ENCODE measurements at places on chromosomes 2 and 18.

- no peak for DNase-seq
Observed at GRCh38 chr2:234823877-234824376, 127.9 kb upstream of the SH3BP4 start.

GRCh38 chr2:176876493-176877103 lies 336.0 kb upstream of the HNRNPA3 start:
- no peak for DNase-seq

- DNase-seq, result peak; percentile 80
Observed at GRCh38 chr18:54127759-54128378, 96.6 kb downstream of the MBD2 start.

GRCh38 chr18:55229682-55230081 lies 270.4 kb upstream of the CCDC68 start:
- no peak for DNase-seq

GRCh38 chr2:3965211-3965610 lies 261.8 kb downstream of the DCDC2C start:
- no peak for DNase-seq

- no peak for DNase-seq
Observed at GRCh38 chr2:30689496-30690125, 117.6 kb downstream of the CAPN13 start.

DNA sequence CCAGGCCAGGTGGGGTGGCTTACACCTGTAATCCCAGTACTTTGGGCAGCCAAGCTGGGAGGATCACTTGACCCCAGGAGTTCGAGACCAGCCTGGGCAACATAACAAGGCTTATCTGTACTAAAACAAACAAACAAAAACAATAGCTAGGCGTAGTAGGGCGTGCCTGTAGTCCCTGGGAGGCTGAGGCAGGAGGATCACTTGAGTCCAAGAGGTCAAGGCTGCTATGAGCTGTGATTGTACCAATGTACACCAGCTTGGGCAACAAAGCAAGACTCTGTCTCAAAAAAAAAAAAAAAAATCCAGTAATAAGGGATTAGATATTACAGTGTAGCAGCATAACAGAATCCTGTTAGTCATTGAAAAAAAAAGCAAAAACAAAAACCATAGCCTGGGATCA lies 223.2 kb upstream of the FOSL2 start:
- DNase-seq, result no peak

DNA sequence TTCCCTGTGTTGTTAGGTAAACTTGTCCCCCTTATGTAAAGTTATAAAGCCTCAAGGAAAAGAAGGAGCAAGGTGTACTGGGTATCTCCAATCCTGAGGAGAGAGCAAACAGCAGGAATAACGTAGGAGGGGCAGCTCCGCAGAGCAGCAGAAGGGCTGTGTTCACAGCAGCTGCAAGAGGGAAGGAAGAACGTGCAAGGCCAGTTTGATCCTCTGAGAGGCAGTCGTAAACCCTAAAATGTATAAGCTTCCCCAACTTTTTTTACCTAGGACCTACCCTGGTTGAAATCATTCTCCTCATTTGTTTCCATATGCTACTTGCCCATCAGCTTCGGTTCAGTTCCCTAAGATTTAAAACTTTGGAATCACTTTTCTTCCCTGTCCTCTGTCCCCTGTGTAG lies 51.9 kb upstream of the MAP3K20 start:
- DNase-seq, result no peak

- peak; percentile 80 for DNase-seq
Observed at GRCh38 chr2:128444121-128444771, 125.6 kb upstream of the HS6ST1 start.

DNA sequence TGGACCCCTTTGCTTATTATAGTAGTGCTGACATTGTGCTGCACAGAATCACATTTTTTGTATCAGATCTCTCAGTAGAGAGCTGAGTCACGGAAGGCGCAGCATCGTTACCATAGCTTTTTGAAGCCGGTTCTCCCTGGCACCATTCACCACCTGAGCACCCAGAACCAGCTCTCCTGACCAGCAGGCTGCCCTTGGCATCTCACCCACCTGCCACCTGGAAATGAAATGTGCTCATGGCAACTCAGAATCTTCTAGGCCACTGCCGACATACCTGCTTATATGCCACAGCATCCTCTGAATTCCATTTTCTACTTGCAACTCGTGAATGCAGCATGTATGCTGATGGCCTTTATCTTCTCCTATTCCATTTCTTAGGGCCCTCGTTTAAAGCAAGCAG lies 62.7 kb downstream of the COA5 start:
- no peak for DNase-seq

GRCh38 chr2:50491541-50492476 lies 540.1 kb downstream of the NRXN1 start:
- peak; percentile 66 for DNase-seq

DNA sequence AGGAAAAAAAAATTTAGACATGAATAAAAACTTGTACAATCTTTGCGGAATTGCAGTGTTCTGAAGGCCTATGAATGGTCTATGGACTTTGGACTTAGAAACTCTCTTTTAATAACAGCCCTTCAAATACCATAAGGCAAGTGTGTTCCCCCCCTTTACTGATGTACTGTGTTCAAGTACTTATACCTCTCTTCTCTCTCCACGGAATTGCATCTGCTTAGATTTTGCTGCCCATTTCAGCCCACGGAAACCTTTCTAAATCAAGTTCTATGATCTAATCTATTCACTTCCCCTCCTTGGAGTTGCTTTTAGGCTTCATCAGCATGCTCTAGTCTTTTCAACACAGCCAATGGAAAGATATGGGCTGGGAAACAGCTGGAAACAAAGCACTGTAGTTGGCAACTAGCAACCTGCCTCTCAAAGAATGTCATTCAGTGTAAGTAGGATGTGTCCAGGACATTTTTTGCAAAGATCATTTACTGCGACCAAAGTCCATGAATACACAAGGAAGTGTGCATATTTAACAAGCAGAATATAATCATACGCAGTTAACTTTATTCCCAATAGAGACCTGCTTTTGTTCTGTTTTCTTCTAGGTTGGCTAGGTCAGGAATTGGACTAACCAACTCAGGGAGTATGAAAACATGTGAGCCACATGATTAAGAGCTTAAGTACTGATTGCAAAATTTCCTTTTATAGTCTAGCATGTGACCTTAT lies 58.0 kb downstream of the SLC40A1 start:
- DNase-seq, result no peak

GRCh38 chr2:13522917-13523821 lies 806.4 kb downstream of the TRIB2 start:
- DNase-seq, result no peak

- DNase-seq, result peak; percentile 87
Observed at GRCh38 chr18:60549338-60549960, 176.9 kb upstream of the MC4R start.

DNA sequence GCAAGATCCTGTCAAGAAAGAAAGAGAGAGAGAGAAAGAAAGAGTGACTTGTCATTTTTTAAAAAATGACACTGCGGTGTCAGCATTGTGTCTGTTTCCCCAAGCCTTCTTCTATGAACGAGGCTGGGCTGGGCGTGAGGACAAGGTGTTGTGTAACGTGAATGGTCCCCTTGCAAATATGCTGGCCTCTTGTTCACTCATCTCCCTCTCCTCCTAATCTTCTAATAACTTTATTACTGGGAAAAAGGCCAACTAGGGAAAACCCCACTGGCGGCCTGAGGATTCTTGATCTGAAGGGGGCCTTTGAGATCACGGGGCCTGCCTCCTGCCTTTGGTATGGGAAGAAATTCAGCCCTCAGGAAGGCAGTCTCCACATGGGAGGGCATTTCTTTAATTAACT lies 163.1 kb downstream of the MIB1 start:
- no peak for DNase-seq

DNA sequence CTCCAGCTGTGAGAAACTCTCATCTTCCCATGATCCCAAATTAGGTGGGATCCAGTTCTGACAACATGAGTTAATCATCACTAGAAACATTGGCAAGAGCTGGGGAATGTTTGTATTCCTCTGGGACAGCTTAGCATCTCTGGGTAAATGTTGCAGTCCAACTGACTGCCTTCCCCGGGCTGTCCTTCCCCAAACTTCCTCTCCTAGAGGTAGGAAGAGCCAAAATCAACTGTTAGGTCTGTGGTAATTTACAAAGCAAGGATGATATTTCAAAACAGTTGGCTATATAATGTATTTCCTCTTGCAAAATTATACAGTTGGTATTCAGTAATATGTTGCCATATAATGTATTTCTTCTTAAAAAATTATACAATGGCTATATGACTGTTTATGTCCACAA lies 148.5 kb downstream of the MGAT5 start:
- peak; percentile 30 for DNase-seq
